ENCODE measurements at places on chromosomes 5 and 9. TPM values are rescaled to one million over a fixed set of nuclear protein-coding genes. Genes with fewer than 3 reads are reported as not detected.

GRCh38 chr9:24438876-24439275, 106.8 kb downstream of the IZUMO3 start:
- no peak for DNase-seq
- no peaks in the 10 kb centered on the region for H3K4me1 ChIP-seq
- H3K27ac ChIP-seq: no peak overlapping the region
- H3K4me3 ChIP-seq: no peak overlapping the region

- peak overlapping the region; percentile 79 for H3K27ac ChIP-seq
- no peak overlapping the region for H3K4me3 ChIP-seq
- H3K4me1 ChIP-seq: peaks cover 15% of the 10 kb centered on the region
Measured at GRCh38 chr9:121844098-121844497, 192.7 kb downstream of the DAB2IP start.

GRCh38 chr5:138705007-138705406, 48.2 kb upstream of the CTNNA1 start:
- H3K36me3 ChIP-seq: no peaks in the 10 kb centered on the region
- H3K27ac ChIP-seq: no peak overlapping the region
- H3K27me3 ChIP-seq: peaks cover 14% of the 10 kb centered on the region
- no peaks in the 10 kb centered on the region for H3K4me1 ChIP-seq
- DNase-seq: no peak

- DNase-seq: no peak
- no peak overlapping the region for H3K27ac ChIP-seq
- no peak overlapping the region for H3K4me3 ChIP-seq
- no peaks in the 10 kb centered on the region for H3K36me3 ChIP-seq
Measured at GRCh38 chr9:18194316-18194715, 279.6 kb upstream of the ADAMTSL1 start.

The GPRIN1 gene
- polyA plus RNA-seq: 2.4 TPM

DNA sequence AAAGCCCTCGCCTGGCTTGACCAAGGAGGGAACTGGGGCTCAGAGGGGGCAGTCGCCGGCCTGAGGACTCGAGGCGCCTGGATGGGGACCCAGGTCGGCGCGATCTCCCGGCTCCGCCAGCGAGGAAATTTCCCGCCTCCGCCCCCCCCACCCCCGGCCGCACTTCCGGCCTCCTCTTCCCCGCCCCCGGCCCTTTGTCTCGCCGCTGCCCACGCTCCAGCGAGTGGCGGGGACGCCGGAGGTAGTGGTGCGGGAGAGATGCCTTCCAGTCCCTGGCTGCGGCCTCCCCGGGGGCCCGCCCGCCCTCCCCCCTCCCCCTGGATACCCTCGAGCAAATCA, 448 bp upstream of the GPRIN1 start:
- H3K27ac ChIP-seq: no peak overlapping the region
- no peaks in the 10 kb centered on the region for H3K36me3 ChIP-seq
- no peak for DNase-seq
- peaks cover 9% of the 10 kb centered on the region for H3K4me1 ChIP-seq
